ENCODE measurements at places on chromosomes 11 and 22. TPM values are rescaled to one million over a fixed set of nuclear protein-coding genes. Genes with fewer than 3 reads are reported as not detected.

DNA sequence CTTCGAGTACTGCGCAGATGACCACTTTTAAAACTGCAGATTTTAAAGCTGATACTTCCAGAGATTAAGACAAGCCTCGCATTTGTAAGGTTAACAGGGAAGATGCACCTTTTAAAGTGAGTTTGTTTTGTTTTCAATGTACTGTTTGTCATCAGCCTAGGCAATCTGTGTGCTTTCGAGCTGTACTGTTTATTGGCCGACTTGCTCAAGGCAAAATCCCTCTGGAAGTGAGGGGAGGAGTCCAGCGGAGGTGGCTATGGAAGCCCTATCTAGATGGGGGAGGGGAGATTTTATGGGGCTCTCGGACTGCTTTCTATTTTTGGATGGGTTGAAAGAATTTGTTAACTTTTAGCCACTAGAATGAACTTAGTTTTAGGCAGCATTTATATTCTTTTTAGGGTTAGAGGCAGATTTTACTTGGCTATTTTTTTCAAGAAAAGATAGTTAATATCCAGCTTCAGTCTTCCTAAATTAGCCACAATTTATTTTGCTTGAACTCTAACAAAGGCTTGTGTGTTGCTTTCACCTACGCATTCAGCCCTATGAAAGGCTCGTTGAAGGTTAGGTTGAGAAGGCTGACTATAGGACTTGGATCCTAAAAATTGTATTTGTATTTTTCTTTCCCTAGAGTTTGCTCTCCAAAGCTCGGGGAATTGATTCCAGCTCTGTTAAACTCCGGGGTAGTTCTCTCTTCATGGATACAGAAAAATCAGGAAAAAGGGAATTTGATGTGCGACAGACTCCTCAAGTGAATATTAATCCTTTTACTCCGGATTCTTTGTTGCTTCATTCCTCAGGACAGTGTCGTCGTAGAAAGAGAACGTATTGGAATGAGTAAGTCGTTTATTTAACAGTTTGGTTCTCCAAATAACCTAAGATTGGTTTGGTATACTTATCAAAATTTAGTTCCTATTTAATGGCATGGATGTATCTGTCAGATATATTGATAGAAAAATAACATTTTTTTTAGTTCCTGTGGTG, 2.1 kb downstream of the WEE1 start:
- H3K4me1 ChIP-seq = peaks cover 11% of the 10 kb centered on the region
- H3K36me3 ChIP-seq = peaks cover 2% of the 10 kb centered on the region
- DNase-seq = no peak

DNA sequence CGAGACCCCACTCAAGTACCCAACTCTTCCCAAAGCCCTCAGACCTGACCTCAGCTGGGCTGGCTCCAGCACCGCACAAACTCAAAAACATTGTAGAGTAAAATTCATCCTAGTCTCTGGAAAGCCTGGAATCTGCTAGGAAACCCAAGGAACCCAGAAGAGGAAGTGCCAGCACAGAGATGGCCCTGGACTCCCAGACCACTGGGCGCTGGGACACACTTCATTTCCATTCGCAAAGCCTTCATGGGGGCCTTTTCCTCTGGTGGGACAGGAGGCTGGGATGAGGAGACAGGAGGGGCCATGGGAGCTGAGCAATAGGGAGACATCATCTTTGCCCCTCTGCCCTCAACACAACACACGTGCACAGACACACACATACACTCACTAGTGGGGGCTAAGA, 30.8 kb downstream of the ARRB1 start:
- peak overlapping the region; percentile 4 for H3K4me3 ChIP-seq
- H3K36me3 ChIP-seq = peaks cover 23% of the 10 kb centered on the region
- no peaks in the 10 kb centered on the region for H3K27me3 ChIP-seq
- peaks cover 86% of the 10 kb centered on the region for H3K4me1 ChIP-seq

DNA sequence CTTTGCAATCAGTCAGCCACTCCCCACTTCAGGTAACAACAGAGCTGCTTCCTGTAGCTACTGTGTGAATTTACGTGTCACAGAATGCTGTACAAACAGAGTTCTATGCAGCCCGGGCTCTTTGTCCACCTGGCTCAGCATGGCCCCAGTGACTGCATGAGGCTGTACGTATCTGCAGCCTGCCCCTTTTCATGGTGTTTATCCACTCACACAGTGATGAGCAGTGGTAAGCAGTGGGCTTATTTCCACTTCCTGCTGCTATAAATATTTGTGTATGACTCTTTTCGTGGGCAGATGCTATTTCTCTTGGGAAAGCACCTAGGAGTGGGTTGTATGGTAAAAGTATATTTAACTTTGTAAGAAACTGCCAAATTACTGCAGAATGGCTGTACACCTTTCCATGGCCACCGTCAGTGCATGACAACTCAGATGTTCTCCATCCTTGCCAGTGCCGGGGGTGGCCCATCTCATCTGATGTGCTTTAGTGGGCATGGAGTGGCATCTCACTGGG, 43.3 kb downstream of the MYEOV start:
- DNase-seq = no peak
- peaks cover 38% of the 10 kb centered on the region for H3K4me1 ChIP-seq
- H3K4me3 ChIP-seq = peak overlapping the region; percentile 58
- H3K27ac ChIP-seq = peak overlapping the region; percentile 85
- H3K27me3 ChIP-seq = no peaks in the 10 kb centered on the region

GRCh38 chr11:1200611-1201191, 22.2 kb upstream of the MUC5B start:
- H3K27ac ChIP-seq = no peak overlapping the region
- no peaks in the 10 kb centered on the region for H3K4me1 ChIP-seq
- H3K36me3 ChIP-seq = no peaks in the 10 kb centered on the region
- H3K27me3 ChIP-seq = no peaks in the 10 kb centered on the region
- no peak for DNase-seq

GRCh38 chr11:99432677-99433076, 411.9 kb downstream of the CNTN5 start:
- no peak for DNase-seq
- H3K36me3 ChIP-seq = no peaks in the 10 kb centered on the region
- no peak overlapping the region for H3K4me3 ChIP-seq
- H3K27ac ChIP-seq = no peak overlapping the region
- H3K27me3 ChIP-seq = no peaks in the 10 kb centered on the region
- no peaks in the 10 kb centered on the region for H3K4me1 ChIP-seq

DNA sequence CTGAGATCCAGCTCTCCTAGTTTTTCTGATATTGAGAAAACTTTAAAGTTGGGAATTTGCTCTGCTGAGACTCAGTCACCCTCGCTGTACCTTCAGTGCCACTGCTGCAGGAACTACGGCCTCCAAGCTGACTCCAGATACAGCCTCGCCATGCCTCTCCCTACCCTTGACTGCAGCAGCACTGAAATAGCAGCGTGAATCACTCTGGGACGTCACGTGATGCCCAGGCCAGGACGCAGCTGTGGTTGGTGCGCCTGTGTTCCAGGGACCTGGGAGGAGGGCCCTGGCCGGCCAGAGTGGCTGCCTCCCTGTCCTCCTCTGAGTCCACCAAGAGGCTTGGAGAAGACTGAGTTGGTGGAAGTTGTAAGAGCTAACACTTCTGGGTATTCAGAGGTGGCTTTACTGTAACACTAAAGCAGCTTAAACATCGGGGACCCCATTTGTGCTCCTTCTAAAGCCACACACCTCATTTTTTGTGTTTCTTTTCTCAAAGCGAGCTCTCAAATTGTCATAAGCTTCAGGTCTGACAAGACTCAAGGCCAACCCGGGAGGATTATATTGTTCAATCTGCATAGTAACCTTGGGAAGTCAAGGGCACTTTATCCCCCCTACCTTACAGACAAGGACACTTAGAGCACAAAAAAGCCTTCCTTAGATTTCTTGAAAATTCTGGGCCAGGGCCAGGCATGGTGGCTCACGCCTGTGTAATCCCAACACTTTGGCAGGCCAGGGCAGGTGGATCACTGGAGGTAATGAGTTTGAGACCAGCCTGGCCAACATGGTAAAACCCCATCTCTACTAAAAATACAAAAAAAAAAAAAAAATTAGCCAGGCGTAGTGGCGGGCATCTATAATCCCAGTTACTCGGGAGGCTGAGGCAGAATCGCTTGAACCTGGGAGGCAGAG, 4.2 kb upstream of the STIP1 start:
- no peaks in the 10 kb centered on the region for H3K27me3 ChIP-seq
- peaks cover 53% of the 10 kb centered on the region for H3K4me1 ChIP-seq
- H3K36me3 ChIP-seq = no peaks in the 10 kb centered on the region
- H3K4me3 ChIP-seq = no peak overlapping the region
- peak overlapping the region; percentile 7 for H3K27ac ChIP-seq
- DNase-seq = peak; percentile 7

- no peak for DNase-seq
- H3K27me3 ChIP-seq = peaks cover 9% of the 10 kb centered on the region
- no peaks in the 10 kb centered on the region for H3K36me3 ChIP-seq
Observed at GRCh38 chr22:42743501-42743991, 22.9 kb upstream of the A4GALT start.

Gene KCNE3
- not detected for total RNA-seq

Gene PKNOX2
- not detected for total RNA-seq

GRCh38 chr11:123797114-123797513, 9.0 kb downstream of the OR6M1 start:
- no peak overlapping the region for H3K4me3 ChIP-seq
- peaks cover 16% of the 10 kb centered on the region for H3K27me3 ChIP-seq
- H3K4me1 ChIP-seq = no peaks in the 10 kb centered on the region
- no peaks in the 10 kb centered on the region for H3K36me3 ChIP-seq
- H3K27ac ChIP-seq = no peak overlapping the region
- no peak for DNase-seq

GRCh38 chr11:47514825-47515647, 37.9 kb downstream of the CELF1 start:
- peak overlapping the region; percentile 86 for H3K27ac ChIP-seq
- H3K27me3 ChIP-seq = no peaks in the 10 kb centered on the region
- H3K36me3 ChIP-seq = peaks cover 2% of the 10 kb centered on the region
- H3K4me3 ChIP-seq = peak overlapping the region; percentile 62

DNA sequence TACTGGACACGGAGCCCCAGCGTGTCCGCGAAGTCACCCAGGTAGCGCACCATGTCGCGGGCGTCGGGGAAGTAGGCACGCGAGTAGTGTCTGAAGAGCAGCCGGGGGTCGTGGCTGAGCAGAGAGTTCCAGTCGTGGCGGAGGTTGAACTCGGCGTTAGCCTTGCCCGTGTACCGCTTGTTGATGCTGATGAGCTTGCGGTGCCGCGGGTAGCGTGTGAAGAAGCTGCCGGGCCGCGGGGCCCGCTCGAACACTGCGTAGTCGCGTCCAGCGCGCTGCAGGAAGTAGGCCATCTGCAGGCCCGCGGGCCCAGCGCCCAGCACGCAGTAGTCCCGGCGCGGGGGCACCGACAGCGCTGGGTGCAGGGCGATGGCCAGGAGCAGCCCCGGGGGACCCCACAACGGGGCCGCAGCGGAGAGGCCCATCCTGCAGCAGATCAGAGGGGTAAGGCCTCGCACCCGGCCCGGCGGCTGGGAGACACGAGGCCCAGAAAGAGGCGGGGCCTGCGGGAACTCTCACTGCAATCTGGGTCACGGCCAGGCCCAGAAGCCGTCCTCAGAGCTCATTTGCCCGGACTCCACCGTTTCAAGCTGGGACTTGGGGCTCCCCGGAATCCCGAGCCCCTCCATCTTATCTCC, 723 bp downstream of the FOXRED2 start:
- no peaks in the 10 kb centered on the region for H3K27me3 ChIP-seq
- H3K36me3 ChIP-seq = no peaks in the 10 kb centered on the region
- H3K4me1 ChIP-seq = peaks cover 10% of the 10 kb centered on the region
- H3K4me3 ChIP-seq = peak overlapping the region; percentile 81
- H3K27ac ChIP-seq = peak overlapping the region; percentile 88

DNA sequence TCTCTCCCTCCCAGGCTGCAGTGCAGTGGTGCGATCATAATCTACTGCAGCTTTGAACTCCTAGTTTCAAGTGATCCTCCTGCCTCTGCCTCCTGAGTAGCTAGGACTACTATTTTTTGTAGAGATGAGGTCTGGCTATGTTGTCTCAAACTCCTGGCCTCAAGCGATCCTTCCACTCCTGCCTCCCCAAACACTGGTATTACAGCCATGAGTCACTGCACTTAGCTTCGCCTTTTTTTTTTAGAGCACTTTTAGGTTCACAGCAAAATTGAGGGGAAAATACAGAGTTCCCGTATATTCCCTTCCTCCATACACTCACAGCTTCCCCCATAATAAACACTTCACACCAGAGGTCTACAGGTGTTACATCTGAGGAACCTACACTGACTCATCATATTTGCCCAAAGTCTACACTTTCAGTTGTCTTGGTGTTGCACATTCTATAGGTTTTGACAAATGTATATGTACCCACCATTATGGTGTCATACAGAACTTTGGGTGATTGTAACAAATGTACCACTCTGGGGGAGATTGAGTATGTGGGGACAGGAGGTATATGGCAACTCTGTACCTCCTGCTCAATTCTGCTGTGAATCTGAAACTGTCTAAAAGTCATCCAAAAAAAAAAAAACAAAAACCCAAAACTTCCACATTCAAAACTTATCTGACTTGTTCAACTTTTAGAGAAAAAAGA, 11.3 kb upstream of the SLC37A4 start:
- peaks cover 4% of the 10 kb centered on the region for H3K4me1 ChIP-seq
- DNase-seq = no peak
- H3K27ac ChIP-seq = no peak overlapping the region
- peaks cover 2% of the 10 kb centered on the region for H3K36me3 ChIP-seq
- H3K27me3 ChIP-seq = no peaks in the 10 kb centered on the region

DNA sequence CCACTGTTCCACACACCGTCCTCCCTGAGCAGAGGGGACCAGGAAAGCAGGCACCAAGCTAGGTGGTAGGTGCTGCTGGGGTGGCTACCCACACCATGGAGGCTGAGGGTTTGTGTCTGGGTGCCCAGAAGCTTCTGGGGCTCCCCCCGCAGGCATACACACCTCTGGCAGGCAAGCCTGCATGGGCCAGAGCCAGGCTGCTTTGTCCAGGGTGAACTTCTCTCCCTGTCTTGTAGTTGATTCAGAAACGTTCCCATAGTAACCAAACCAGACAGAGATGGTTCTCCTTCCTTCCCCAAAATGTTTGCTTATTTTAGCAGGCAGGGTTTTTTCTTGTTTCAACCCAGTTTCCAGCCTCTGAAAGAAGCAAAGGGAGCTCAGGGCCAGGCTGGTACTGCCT, 40.9 kb upstream of the SUSD2 start:
- H3K4me3 ChIP-seq = peak overlapping the region; percentile 70
- H3K27me3 ChIP-seq = no peaks in the 10 kb centered on the region
- peaks cover 83% of the 10 kb centered on the region for H3K4me1 ChIP-seq

DNA sequence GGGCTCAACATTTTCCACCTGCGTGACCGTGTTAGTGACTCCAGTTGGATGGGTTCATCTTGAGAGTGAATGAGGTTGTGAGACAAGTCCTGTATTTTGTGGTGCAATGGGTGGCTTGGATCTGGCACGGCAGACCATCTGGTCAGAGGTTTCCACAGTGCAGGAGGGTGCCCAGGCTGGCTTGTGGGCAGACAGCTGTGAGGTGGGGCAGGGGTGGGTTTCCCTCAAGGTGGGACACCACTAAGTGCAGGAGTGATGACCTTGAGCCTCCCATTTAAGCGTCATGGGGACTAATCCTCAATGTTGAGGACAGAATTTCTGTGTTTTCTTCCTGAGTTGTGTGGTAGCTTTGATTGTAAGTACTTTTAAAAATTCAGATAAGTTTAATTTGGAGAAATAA, 220.6 kb downstream of the TBC1D22A start:
- H3K36me3 ChIP-seq = no peaks in the 10 kb centered on the region
- no peak overlapping the region for H3K4me3 ChIP-seq
- H3K27me3 ChIP-seq = no peaks in the 10 kb centered on the region
- H3K27ac ChIP-seq = no peak overlapping the region

Gene MYO18B
- total RNA-seq = 1.1 TPM

Gene KCNK4
- total RNA-seq = not detected

Gene ZNF215
- 0.16 TPM for total RNA-seq

Gene HOATZ
- not detected for total RNA-seq

GRCh38 chr11:14551380-14551779, 31.2 kb upstream of the PSMA1 start:
- H3K4me3 ChIP-seq = no peak overlapping the region
- peak overlapping the region; percentile 51 for H3K27ac ChIP-seq
- H3K27me3 ChIP-seq = no peaks in the 10 kb centered on the region
- no peak for DNase-seq
- peaks cover 7% of the 10 kb centered on the region for H3K36me3 ChIP-seq
- H3K4me1 ChIP-seq = peaks cover 29% of the 10 kb centered on the region

Gene YAP1
- not detected for total RNA-seq

Gene C11orf16
- total RNA-seq = not detected

Gene KCNJ11
- total RNA-seq = 0.52 TPM
